Mucosa of descending colon (tissue), 3 donors: ENCODE measurements at places on chromosomes 5 and 9. TPM values are rescaled to one million over a fixed set of nuclear protein-coding genes. Genes with fewer than 3 reads are reported as not detected.

Gene UAP1L1
- total RNA-seq, result 12.8 TPM

Gene GADD45G
- 6.6 TPM for total RNA-seq

Gene C9orf153
- total RNA-seq, result 0.35 TPM

Gene TIMD4
- total RNA-seq, result 4.1 TPM

Gene ADAMTS13
- total RNA-seq, result 3.3 TPM

Gene JAK2
- total RNA-seq, result 17.0 TPM

Gene CA9
- total RNA-seq, result 1.7 TPM
